ENCODE measurements at places on chromosomes 4 and X.

GRCh38 chr4:26884486-26884988, 23.9 kb downstream of the STIM2 start:
- no peak for DNase-seq

DNA sequence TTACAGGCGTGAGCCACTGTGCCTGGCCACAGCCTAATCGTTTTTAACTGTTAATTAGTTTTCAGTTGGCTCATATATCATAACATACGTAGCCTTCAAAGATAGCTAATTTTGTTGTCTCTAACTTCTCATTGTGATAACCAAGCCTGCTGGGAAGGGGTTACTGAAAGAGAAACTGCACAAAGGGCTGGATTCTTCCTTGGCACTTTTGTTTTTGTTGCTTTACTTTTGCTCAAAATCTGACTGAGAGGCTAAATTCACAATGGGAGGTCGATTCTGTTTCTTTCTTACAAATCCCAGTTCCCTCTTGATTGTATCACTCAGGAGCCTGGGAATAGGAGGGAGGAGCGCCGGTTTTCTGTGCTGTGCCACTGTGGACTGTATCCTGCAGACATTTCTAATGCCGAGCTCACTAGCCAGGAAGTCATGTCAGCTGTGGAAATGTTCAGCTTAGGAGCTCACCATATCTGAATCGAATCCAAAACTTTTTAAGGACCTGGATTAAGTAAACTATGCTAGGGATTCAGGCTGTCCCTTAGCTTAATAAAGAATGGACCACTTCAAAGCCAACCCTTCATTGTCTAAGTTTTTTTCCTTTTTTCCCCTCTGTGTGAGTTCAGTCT, 120.5 kb upstream of the FAT1 start:
- no peak for DNase-seq

GRCh38 chrX:153673428-153674218, at the start of gene PNCK:
Gene PNCK (minus strand): TSS chrX:153673813. CDS start chrX:153673076, 737 bp downstream.
- no peak for DNase-seq

DNA sequence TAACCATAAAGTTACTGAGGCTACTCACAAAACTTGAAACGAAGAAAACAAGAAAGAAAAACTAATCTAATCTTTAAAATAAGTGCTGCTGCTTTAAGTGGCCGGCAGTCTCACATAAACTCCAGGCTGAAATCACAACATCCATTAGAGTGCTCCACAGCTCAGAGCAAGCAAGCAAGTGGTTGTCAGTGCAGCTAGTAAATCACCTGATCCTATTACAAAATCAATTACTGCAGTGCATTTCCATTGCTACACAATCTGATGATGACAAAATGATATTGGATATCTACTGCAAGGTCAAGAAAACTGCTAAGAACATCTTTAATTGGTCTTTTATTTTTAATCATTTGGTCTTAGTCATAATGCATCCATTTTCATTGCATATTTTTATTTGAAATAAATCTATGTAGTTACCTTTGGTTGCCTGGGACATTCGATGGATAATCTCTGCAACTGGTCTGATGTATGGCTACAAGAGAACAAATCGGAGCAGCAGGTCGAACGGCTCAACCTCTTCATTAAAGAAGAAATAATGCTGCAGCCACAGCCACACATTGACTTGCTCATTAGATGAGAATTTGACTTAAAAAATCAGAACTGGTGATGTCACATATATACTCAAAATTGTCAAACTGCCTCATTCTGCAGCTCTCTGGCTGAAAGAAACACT, 87.7 kb downstream of the FBXW7 start:
- DNase-seq: no peak

- no peak for DNase-seq
Observed at GRCh38 chrX:72123471-72124185, 8.1 kb downstream of the RTL5 start.

GRCh38 chrX:63581398-63581797, 203.6 kb downstream of the ARHGEF9 start:
- no peak for DNase-seq

DNA sequence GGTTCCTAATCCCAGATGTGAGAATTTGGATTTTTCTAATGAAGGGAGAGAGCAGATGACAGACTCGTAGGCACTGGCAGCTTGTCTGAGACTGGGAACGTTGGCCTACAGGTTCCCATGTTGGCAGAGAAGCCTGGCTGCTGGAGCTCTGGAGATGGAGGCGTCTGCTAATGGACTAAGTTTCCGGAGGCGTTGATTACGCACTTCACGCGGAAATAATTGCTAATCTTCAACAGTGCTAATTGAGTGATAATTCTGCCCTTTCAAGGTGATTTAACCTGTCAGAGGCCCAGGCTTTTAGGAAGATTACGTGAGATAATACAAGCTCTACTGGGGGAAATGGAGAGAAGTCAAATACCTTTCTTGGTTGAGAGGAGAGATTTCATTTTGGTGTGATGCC, 77.4 kb downstream of the PSAPL1 start:
- no peak for DNase-seq

- no peak for DNase-seq
Observed at GRCh38 chr4:184553891-184554290, 79.5 kb upstream of the IRF2 start.

- no peak for DNase-seq
Observed at GRCh38 chr4:7638489-7638888, 203.8 kb upstream of the PSAPL1 start.

- DNase-seq: no peak
Observed at GRCh38 chrX:106611317-106611678, 480 bp upstream of the RADX start.

- no peak for DNase-seq
Observed at GRCh38 chr4:34492414-34492813, 1751.9 kb downstream of the ARAP2 start.

DNA sequence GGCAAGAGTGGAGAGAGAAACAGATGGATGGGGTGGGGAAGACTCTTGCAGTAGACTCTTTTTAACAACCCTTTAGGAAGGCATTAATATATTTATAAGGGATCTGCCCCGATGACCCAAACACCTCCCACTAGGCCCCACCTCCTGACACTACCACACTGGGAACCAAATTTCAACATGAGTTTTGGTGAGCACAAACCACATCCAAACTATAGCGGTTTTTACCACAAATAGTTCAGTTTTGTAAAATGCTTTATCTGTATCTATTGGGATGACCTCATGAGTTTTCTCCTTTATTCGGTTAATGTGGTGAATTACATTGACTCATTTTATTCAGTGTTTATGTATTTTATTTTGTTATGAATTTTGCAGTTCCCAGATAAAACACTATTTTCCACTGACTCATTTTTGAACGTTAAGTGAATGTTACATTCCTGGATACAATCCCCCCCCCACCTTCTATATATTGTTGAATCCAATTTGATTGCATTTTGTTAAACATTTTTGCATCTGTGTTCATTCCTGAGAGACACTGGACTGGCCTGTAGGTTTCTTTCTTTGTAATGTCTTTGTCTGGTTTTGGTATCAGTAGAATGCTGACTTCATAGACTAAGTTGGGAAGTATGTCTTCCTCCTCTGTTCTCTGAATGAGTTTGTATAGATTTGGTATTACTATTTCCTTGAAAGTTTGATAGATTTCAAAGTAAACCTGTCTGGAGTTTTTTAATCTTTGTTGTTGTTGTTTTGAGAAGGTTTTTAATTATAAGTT, 13.9 kb upstream of the CPLX1 start:
- no peak for DNase-seq
